ENCODE measurements at places on chromosomes 5 and 9.
A peak's percentile ranks its signal among the peaks of the same experiment; 100 is the strongest.

GRCh38 chr9:137277329-137278041 lies at the start of gene TOR4A:
Gene TOR4A (plus strand): TSS chr9:137277726. CDS start chr9:137278690, 964 bp downstream.
- DNase-seq: peak; percentile 93

DNA sequence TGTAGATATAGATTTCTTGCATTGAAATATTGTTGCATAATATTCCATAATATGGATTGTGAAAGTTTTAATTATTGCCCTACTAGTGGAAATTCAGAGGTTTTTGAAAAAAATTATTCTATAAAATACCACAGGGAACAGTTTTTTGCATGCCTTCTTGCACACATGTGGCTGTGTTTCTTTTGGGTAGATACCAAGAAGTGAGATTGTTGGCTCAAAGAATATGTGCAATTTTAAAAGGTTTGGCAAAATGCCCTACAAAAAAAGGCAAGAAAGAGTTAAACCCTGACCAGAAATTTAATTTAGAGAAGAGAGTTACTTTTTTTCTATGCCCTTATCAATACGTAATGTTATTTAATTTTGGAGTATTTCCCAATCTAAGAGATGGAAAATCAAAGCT lies 270.8 kb upstream of the DAPK1 start:
- no peak for DNase-seq

DNA sequence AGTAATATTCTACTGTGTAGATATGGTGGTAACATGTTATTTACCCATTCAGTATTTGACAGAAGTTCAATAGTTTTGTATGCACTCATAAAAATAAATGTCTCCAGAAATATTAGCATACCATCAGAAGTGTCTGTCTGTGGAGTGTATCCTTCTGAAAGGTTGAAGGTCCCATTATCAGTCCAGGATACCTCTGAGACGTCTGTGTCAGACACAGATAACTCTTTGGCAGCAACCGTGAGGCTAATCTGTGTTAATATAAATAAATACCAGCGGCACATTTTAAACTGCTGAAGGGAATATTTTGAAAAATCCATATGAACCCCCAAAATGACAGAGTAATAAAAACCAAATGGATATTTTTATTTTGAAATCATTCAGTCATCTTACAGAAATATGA lies 11.9 kb upstream of the ZNF622 start:
- no peak for DNase-seq

DNA sequence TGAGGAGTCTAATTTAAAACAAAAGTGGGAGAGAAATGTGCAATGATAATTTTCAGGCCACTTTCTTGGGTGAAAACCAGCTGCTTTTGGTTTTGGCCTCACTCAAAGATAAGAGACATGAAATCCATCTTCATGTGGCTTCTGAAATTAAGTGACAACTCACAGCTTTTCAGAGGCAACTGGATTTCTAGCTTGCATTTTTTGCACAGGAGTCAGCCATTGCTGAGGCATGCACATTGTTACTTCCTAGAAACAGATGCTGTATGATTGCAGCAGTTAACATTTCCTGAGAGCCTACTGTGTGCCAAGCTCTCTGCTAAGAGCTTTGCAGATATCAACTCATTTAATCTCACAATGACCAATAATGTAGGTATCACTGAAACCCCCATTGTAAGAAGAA lies 562.6 kb downstream of the NR2F1-AS1 start:
- DNase-seq: no peak

DNA sequence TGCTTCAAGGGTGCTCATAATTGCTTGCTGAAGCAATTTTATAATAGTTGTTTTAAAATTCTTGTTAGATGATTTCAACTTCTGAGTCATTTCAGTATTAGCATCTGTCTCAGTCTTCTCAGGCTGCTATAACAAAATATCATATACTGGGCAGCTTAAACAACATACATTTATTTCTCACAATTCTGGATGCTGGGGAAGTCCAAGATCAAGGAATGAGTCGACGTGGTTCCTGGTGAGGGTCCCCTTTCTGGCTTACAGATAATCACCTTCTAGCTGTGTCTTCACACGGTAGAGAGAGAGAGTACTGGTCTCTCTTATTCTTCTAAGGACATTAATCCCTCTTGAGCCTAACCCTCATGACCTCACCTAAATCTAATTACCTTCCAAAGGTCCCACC lies 160.4 kb downstream of the SIL1 start:
- no peak for DNase-seq

GRCh38 chr5:89728134-89728533 lies 681.4 kb downstream of the CETN3 start:
- no peak for DNase-seq

DNA sequence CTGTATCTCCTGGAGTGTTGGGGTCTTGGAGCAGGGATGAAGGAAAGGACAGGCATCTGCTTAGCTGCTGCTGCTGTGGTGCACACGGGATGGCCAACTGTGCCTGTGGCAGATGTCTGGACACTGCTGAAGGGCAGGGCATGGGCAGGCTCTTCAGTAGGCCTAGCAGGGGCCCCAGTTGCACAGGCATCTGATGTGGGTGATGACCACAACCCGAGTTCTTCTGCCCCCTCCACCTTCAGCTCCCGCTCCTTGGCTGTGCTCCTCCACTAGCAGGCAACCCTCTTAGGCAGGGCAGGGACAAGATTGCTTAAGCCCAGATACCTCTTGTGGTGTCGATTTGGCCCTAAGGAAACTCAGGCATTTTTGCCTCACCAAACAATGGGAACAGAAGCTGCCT lies 9.0 kb upstream of the MEGF10 start:
- DNase-seq: no peak

DNA sequence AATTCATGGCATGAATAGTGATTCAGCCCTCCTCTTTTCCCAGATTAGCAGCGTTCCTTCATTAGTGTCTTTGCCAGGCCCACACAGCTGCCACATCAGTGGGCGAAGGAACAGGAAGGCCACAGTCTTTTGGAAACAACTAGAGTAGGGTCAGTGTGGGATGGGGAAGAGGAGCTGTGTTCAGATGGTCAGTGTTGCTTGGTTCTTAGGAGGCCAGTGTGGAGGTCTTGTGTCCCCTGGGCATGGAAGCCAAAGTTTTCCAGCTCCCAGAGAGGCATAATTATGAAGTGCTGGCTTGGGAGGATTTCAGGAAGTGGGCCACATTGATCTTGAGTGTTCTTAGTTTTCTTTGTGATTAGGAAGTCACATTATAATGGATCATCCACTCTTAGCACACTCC lies 269.6 kb downstream of the PSAT1 start:
- DNase-seq: no peak

- DNase-seq: no peak
Observed at GRCh38 chr5:3320317-3320875, 275.2 kb upstream of the IRX1 start.

- no peak for DNase-seq
Observed at GRCh38 chr9:17963498-17963897, 384.6 kb downstream of the SH3GL2 start.

DNA sequence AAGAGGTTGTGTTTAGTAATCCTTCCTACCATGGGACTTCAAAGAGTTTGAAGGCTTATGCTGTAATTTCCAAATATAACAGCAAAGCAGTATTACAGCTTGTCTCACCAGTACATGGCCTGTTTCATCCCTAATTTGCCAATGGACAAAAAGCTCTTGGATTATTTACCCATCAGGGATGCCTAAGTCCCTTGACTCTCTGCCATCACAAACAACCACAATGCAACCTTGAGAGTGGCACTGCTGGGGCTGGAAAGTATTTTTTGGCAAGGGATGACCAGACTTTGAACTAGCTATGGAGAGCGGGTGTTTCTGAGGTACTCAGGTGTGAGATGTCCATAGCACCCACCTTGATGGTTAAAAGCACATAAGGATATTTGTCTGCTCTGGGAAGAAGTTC lies 9.1 kb downstream of the MAMDC2 start:
- no peak for DNase-seq

GRCh38 chr5:142852416-142853198 lies 82.4 kb downstream of the ARHGAP26 start:
- no peak for DNase-seq

- DNase-seq: no peak
Observed at GRCh38 chr5:41410737-41411136, 99.7 kb downstream of the PLCXD3 start.

- no peak for DNase-seq
Observed at GRCh38 chr9:125630436-125630835, 76.6 kb downstream of the MAPKAP1 start.

- no peak for DNase-seq
Observed at GRCh38 chr5:131959906-131960305, 14.4 kb upstream of the MEIKIN start.

GRCh38 chr5:174503461-174504265 lies 220.7 kb upstream of the MSX2 start:
- DNase-seq: no peak

DNA sequence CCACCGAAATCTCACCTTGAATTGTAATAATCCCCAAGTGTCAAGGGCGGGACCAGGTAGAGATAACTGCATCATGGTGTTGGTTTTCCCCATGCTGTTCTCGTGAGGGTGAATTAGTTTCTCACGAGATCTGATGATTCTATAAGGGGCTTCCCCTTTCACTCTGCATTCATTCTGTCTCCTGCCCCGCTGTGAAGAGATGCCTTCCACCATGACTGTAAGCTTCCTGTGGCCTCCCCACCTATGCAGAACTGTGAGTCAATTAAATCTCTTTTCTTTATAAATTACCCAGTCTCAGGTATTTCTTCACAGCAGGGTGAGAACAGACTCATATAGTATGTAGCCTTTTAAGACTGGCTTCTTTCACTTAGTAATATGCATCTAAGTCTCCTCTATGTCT lies 128.1 kb upstream of the NR5A1 start:
- DNase-seq: no peak

DNA sequence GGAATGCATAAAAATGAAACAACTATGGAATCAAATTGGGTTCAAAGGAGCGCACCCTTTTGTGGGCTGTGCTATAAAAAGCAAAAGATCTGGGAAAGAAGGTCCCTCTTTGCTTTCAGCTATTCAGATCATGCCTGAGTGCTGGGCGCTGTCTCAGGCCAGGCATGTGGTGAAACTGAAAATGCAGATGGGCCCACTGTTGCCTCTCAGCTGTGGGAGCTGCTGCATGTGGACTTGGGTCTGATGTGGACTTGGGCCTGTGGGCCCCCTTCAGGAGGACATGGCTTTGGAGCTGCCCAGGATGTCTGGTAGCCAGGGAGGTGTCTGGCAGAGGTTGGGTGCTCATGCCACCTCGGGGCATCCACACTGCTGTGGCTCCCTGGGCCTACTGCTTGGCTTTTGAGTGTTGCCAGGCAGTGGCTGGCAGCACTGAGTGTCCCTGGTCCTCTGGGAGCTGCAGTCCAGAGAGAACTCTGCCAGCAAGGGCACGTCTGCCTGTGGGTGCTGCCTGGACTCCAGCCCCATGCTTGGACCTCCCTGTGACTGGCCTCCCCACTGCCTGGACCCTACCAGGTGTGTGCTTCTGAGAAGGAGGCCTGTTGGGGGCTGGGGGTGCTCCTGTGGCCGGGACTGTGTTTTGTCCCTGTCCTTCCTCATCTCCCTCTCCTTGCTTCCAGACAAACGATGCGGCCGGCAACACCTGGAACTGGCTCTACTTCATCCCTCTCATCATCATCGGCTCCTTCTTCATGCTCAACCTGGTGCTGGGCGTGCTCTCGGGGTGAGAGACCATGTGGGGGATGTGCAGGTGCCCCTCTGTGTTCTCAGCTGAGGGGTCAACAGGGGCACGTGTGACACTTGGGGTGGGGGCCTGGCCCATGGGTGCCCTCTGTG lies 74.3 kb downstream of the CACNA1B start:
- no peak for DNase-seq

DNA sequence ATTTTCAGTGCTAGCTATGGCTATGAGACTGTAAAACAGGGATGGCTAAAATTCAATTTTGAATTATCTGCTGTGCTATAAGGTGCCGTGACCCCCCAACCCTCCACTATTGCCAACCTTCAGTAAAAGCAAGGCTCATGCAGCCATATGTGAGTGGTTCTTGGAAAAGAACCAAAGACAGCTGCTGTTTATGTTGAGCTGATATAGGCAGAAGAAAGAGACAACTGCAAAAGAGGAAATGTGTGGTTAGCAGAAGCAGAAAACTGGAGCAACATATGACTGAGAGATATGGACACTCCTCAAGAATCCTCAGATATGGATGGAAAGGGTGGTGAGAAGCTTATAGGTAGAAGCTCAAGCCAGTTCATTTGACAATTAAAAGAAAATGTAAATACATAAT lies 200.3 kb downstream of the TLE1 start:
- no peak for DNase-seq

DNA sequence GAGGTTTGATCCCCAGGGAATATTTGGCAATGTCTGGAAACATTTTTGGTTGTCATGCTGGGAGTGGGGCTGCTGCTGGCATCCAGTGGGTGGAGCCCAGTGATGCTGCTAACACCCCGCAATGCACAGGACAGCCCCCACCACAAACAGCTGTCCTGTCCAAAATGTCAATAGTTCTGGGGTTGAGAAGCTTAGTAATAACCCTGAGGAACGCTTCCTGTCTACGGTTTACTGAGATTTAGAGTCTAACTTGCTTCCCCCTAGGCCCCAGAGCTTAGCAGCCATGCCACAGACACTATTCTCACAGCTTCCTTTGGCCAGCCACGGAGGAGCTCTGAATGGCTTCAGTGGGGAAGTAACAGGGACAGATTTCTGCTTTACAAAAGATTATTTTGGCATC lies 66.5 kb downstream of the MSX2 start:
- DNase-seq: no peak

DNA sequence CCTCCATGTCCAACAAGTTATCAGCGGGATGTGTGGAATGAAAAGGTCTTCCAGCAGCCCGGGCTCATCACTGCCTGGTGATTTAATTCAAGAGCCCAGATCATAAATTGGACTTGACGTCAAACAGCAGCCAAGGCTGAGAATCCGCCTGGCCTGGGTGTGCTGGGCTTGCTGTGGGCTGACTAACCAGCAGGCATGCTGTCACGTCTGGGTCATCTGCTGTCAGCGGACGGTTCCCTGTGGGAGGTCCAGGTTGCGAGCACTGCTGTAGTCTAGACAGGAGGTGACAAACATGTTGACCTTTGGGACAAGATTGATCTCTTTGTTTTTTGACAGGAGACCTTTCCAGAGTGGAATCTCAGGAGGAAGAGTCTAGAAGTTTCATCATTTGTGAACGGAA lies 289.7 kb downstream of the OSTF1 start:
- DNase-seq: no peak

DNA sequence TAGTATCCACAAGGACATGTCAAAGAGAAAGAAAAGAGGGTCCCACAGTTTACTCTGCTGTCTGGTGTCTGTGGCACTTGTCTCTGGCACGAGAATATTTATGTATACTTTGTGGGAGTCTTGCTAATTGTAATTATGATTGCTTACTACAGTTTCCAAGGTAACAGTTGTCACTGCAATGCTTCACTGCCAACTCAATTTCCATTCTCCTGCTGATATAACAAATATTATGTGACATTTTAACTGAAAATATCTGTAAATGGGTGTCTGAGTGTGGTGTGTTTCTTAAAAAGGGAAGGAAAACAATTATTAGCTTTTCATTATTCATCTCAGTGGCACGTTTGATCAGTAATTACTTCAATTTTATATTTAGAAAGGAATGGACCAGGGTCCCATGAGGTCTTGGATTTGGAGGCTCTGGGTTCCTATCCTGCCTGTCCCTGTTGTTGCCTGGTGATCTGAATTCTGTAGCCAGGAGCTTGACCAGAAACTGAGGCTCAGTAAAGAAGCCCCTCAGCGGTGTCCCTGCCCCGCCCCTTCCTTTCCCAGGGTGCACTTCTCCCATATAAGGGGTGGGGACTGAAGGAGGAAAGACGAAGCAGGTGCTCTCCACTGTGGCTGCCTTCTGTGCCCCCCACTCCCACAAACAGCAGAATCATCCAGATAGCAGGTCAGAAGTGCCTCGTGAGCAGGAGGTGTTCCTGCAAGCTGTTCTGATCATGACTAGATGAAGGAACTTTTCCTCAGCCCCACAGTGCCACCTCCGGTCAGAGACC lies 137.3 kb upstream of the KIF2A start:
- DNase-seq: no peak

GRCh38 chr5:174401793-174402192 lies 322.6 kb upstream of the MSX2 start:
- no peak for DNase-seq

Data from GM10248 (cell line).